A549 (cell line): ENCODE measurements at places on chromosomes 12 and 14. TPM values are rescaled to one million over a fixed set of nuclear protein-coding genes. Genes with fewer than 3 reads are reported as not detected.

The CDCA3 gene
- 79.6 to 92.0 TPM (median 80.2 TPM) in 3 replicates for polyA plus RNA-seq

The TMEM119 gene
- not detected in 3 replicates for polyA plus RNA-seq

DNA sequence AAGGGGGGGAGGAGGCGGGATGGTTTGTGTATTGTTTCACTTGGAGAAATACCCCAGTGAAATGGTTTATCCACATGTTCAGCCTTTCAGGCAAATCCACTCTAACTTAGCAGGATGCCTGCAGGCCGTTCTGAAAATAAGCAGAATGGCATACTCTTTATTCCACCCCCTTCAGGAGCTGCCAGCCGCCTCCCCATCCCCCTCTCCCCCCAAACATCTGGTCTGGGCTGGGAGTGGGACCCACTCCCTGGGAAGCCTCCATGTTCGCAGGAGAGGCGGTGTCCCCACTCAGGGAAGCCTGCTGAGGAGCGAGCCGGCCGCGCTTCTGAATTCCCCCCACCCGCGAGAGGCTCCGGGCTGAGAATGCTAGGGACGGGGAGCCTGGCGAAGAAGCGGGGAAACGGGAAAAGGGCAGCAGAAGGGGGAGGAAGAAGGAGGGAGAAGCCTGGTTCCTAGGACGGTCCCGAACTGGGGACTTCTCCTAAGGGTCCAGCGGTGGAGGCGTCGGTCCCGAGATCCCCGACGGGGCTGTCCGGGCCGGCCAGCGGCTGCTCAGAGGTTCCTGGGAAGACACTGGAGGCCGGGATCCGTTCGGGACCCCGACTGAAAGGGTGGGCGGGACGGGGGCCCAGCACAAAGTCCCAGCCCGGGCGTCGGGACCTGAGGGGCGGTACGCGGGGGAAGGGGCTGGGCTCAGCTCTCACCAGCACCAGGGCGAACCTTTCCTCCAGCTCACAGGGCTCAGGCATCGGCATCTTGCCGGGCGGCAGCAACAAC, 666 bp downstream of the FMNL3 start:
- DNase-seq = no peak

The JPH4 gene
- 0.03 TPM in 1 of 3 replicates, not detected in the others for polyA plus RNA-seq

DNA sequence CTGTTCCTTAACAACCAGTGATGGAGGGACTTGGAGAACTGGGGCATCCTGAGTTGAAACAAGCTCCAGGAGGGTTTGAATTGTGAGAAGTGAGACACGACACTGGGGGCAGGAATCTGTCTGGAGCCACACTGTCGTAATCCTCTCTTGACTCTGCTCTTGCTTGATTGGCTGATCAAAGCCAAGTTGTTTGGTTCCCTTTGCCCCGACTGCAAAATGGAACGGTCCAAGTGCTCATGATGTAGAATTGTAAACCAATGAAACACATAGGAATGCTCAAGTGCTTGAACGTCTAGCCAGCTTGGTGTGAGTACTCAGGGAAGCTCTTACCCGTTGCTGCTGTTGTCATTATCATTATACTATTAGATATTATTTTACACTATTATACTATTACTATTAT, 98.1 kb downstream of the TMEM132C start:
- DNase-seq = no peak
